ENCODE measurements at places on chromosomes 5 and 9. TPM values are rescaled to one million over a fixed set of nuclear protein-coding genes. Genes with fewer than 3 reads are reported as not detected.

GNA14 gene
- 1.7 TPM for polyA plus RNA-seq

CCDC183 gene
- polyA plus RNA-seq: 4.8 TPM

GNG10 gene
- polyA plus RNA-seq: 28.9 TPM

IL31RA gene
- not detected for polyA plus RNA-seq

OR1Q1 gene
- not detected for polyA plus RNA-seq

ADGRV1 gene
- 7.8 TPM for polyA plus RNA-seq

GHR gene
- 0.20 TPM for polyA plus RNA-seq

AMBP gene
- polyA plus RNA-seq: not detected

ERCC8 gene
- polyA plus RNA-seq: 5.6 TPM

SUB1 gene
- polyA plus RNA-seq: 262 TPM

RNF180 gene
- polyA plus RNA-seq: 0.64 TPM

PTGR1 gene
- polyA plus RNA-seq: 15.7 TPM

NSG2 gene
- polyA plus RNA-seq: 32.7 TPM

CSF1R gene
- 13.2 TPM for polyA plus RNA-seq

RNF224 gene
- polyA plus RNA-seq: not detected

IL3 gene
- not detected for polyA plus RNA-seq

TMEM38B gene
- 14.4 TPM for polyA plus RNA-seq

EPB41L4B gene
- 13.4 TPM for polyA plus RNA-seq

PCDHA4 gene
- 25.6 TPM for polyA plus RNA-seq

FBXW5 gene
- 95.0 TPM for polyA plus RNA-seq

AGPAT2 gene
- polyA plus RNA-seq: 42.6 TPM

MORN5 gene
- 11.9 TPM for polyA plus RNA-seq

CDC20B gene
- polyA plus RNA-seq: 0.15 TPM

CDKN2A gene
- polyA plus RNA-seq: 173 TPM

DNM1 gene
- polyA plus RNA-seq: 191 TPM

VCP gene
- polyA plus RNA-seq: 269 TPM

NRG2 gene
- polyA plus RNA-seq: 1.6 TPM

P4HA2 gene
- polyA plus RNA-seq: 8.4 TPM

FGD3 gene
- polyA plus RNA-seq: 6.5 TPM

C9 gene
- not detected for polyA plus RNA-seq

ENG gene
- 47.3 TPM for polyA plus RNA-seq

TMEM215 gene
- polyA plus RNA-seq: not detected

TEX48 gene
- polyA plus RNA-seq: not detected

INSL6 gene
- polyA plus RNA-seq: not detected

PCDHB13 gene
- 0.87 TPM for polyA plus RNA-seq

MRNIP gene
- 24.3 TPM for polyA plus RNA-seq

MTRR gene
- polyA plus RNA-seq: 19.1 TPM

ENHO gene
- 211 TPM for polyA plus RNA-seq

SPOCK1 gene
- polyA plus RNA-seq: 134 TPM

LCN10 gene
- 3.5 TPM for polyA plus RNA-seq

FOXD4 gene
- polyA plus RNA-seq: not detected

SLC36A2 gene
- not detected for polyA plus RNA-seq

ZNF483 gene
- polyA plus RNA-seq: 2.9 TPM

PHYHD1 gene
- polyA plus RNA-seq: 14.9 TPM

C9orf50 gene
- 3.5 TPM for polyA plus RNA-seq

GDF9 gene
- polyA plus RNA-seq: 0.48 TPM

SVEP1 gene
- polyA plus RNA-seq: 0.49 TPM

OBP2B gene
- not detected for polyA plus RNA-seq

SPATA6L gene
- polyA plus RNA-seq: 1.0 TPM

BAAT gene
- polyA plus RNA-seq: 0.19 TPM

Data from brain (organoid and tissue), 16 donors.